Stimulated activated CD4-positive, alpha-beta T cell treated with anti-CD3 and anti-CD28 coated beads, Interleukin-4, amount 100 ng/mL, for 4 hours (primary cell): ENCODE measurements at places on chromosomes 7 and 10.

GRCh38 chr7:50621206-50621605, 56.0 kb upstream of the DDC start:
- no peak for DNase-seq

DNA sequence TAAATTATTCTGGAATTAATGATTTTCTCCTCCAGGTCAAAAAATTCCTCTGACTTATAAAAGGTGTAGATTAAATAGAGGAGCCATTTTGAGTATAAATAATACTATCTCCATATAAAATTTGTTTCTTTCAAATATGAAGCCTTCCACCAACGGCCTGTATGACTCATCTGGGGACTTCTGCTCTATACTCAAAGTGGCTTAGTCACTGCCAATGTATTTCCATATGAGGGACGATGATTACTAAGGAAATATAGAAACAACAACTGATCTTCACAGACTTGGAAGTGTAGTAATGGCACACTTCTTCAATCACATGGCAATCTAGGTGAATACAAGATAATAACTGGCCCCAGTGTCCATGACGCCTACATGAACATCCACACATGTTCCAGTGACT, 335.6 kb upstream of the HGF start:
- no peak for DNase-seq

- no peak for DNase-seq
Observed at GRCh38 chr10:79092292-79092896, 23.6 kb downstream of the ZMIZ1 start.

DNA sequence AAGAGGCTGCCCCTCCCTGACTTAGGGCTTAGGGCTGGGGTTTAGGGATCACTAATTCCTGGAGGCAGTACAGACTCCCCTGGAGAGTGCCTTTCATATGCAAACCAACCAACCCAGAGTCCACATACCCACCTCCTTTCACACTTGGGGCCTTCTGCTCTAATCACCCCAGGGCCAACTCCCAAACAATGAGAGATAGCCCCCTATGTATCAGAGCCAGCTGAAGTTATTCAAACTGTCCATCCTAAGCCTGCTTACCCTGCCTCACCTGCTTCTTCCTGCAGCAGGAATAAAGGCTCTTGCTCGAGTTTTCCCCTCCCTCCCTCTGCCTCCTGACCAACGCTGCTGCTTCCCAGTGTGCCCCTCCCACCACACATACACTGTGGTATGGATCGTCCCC, 51.8 kb upstream of the SLC35G1 start:
- no peak for DNase-seq

DNA sequence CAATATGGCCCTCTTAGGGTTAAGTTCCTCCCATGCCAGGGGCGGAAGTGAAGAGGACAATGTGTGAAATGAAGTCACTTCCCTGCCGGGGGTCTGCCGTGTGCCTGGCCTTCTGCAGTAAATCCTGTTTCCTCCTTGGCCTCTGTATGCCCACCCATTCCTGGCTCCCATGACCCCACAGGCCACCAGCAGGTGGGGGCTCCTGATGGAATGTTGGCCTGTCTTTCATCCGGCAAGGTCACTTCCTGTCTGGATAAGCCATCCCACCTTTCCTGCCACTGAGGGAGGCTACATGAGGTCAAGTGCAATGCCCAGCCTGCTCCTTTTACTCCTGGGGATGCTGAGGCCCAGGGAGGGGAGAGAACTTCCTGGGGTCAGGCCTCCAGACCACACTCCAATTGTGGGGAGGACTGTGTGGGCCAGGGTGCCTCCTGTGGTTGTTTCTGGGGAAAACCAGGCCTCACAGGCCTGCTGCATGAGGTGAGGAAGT, 22.3 kb downstream of the PALD1 start:
- DNase-seq: no peak

GRCh38 chr7:98288064-98288823, 6.8 kb downstream of the BRI3 start:
- no peak for DNase-seq
